ENCODE measurements at places on chromosomes 6 and 20.

GRCh38 chr6:38213251-38213658, 393.7 kb downstream of the ZFAND3 start:
- DNase-seq, result no peak

DNA sequence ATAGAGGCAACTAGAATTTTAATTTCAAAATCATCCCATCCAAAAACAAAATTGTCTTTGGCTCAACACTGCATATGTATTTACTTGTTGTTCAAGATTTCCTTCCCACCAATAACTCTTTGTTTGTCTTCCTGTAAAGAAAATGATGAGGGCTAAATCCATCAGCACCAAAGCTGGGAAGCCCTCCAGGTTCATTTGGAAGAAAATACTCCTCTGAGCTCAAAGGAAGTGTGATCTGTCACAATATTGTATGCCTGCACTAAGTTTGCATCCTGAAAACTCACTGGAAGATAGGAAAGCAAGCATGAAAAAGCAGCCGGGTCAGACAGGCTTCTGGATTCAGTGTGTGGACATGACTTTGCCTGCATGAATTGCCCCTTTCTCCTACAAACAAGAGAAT, 28.7 kb upstream of the OPRM1 start:
- no peak for DNase-seq

DNA sequence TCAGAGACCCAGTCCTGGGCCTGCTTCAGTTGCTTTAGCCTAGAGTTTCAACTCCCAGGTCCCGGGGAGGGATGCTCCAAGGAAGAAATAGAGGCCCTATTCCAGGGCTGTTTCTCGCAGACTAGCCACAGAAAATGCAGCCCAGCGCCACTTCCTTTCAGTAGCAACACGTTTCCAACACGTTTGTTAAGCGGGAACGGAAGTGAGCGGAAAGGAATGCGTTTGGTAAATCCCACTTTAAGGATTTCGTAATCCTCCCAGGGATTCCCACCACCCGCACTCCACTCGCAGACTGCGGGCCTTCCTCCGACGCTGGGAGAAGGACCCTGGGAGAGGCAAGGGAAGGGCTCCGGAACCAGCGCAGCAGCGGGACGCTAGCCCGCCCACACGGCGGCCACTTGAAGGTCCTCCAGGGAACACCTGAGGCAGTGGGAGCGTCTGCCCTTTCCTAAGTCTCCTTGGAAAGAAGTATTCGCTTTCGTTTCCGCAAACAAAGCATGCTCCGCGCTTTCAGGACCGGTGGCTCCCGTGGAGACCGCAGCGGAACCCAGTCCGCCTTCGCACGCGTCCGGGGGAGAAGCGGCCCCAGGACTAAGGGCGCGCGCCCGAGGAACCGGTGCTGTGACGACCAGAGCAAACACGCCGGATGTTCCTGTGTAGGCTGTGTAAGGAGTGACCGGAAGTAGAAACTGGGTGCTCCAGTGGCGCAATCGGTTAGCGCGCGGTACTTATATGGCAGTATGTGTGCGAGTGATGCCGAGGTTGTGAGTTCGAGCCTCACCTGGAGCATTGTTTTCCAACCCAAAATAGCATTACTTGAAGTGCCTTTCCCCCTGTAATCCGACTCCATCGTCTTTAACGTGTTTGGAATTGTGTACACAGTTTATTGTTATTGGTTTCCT, 227.6 kb upstream of the PRSS16 start:
- no peak for DNase-seq

DNA sequence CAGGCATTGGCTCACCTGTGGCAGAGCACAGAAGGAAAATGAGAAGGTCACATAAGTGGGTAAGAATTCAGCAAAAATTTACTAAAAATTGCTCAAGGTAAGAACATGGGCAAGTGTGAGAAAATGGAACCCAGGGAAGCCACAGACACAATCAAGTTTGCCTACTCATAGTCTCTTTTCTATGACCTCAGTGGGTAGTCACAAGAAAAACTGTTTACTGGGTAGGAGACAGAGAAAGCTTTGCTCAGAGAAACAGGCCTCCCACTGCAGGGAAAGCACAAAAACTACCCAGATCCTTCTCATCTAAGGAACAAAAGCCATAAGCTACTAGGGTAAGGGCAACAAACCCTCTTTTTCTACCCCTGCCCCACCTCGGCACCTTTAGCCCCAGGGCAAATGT, 35.2 kb downstream of the FAM184A start:
- DNase-seq, result no peak
